ENCODE measurements at places on chromosomes 5 and 9.

DNA sequence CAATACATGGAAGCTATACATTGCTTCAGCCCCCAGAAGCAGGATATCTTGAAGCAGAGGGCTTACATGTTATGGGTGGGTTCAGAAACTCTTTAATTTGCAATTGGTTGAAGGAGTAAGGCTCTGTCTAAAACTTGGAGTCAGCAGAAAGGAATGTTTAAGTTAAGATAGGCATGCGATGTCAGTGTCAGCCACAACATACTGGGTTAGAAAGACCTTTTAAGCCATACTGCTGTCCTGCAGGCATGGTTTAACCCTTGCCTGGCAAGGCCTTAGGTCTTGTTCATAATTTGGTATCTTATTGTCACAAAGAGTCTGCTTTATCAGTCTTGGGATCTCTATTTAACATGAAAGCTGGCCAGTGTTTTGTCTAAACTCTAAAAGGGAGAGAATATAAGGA lies 1619.6 kb upstream of the WWC1 start:
- DNase-seq, result no peak

DNA sequence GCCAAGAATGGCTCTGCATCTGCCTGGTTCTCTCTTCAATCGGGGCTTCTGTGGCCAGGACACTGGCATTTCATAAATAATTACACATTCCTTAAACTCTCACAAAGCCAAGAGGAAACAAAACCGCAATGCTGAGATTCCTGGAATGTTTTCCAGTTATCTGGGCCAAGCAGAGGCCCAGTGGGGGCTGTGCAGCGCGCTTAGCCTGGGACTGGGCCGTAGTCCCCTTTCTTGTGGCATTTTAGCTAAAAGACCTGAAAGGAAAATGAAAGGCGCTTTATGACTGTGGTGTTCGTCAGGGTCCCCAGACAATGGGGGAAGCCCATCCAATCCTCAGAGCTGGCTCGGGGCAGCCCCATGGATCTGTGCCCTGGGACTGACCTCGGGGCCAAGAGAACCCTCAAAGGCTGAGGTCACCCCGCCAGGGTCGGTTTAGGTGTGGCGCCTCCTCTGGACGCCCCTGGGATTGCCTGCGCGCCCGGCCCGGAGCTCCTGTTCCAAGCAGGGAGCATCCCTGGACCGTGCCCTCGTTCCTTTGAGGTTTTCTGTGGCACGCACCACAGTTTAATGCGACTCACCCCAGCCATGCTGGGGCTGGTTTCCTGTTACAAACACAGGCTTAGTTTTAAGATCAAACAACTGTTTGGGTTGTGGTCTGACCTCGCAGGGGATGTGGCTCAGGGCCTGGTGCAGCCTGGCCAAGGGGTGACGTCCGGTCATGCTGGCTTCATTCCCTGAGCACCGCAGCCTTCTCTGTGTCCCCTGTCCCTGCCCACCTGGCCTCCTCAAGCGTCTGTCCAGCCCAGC lies 51.5 kb upstream of the NKD2 start:
- DNase-seq, result no peak

GRCh38 chr9:119412399-119412798 lies 43.2 kb upstream of the BRINP1 start:
- no peak for DNase-seq

- no peak for DNase-seq
Observed at GRCh38 chr5:93415819-93416218, 165.2 kb downstream of the NR2F1-AS1 start.

DNA sequence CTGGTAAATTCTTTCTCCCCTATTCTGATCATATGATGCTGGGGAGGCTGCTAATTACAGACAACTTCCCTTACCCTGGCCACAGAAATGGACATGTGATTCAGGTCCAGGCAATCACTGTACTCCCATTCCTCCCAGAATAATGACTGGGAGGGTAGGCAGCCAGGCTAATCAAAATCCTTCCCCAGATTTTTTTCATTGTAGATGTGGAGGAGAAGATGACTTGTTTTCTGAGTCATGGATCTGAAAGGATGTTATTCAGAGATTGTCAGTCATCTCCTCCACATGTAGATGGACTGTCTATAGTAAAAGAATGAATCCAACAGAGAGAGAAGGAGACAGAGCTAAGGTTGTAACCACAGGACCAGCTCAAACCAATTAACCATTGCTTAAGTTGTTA lies 123.9 kb upstream of the PUM3 start:
- no peak for DNase-seq

DNA sequence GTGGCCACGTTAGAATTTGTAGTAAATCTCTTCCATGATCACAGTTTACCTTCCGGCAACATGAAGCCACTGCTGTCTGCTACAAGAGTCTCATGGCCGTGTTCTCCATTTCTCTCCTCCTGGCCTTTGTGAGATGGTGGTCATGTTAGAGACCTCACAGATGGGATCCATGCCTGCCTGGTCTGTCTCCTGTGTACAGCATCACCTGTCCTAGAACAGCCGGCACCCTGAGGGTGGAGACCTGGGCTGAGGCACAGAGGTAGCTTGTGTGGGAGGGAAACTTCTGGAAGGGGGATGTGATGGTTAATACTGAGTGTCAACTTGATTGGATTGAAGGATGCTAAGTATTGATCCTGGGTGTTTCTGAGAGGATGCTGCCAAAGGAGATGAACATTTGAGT lies 3.1 kb upstream of the FCN2 start:
- DNase-seq, result no peak

DNA sequence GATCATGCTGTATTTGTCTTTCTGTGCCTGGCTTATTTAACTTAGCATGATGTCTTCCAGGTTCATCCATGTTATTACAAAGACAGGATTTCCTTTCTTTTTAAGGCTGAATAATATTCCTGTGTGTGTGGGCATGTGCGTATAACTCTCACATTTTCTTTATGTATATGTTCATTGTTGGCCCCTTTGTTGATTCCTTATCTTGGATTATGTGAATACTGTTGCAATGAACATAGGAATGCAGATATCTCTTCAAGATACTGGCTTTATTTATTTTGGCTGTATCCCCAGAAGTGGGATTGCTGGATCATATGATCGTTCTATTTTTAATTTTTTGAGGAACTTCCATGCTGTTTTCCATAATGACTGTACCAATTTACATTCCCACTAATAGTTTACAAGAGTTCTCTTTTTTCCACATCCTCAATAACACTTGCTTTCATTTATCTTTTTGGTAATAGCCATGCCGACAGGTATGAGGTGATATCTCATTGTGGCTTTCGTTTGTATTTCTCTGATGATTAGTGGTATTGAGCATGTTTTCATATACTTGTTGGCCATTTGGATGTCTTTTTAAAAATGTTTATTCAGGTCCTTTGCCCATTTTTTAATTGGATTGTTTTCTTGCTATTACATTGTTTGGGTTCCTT lies 38.0 kb downstream of the CREBRF start:
- no peak for DNase-seq

- no peak for DNase-seq
Observed at GRCh38 chr9:20224756-20225155, 397.5 kb downstream of the MLLT3 start.

- DNase-seq, result no peak
Observed at GRCh38 chr5:83125560-83125959, 48.2 kb downstream of the XRCC4 start.

- DNase-seq, result peak; percentile 8
Observed at GRCh38 chr9:81637276-81637675, 52.1 kb downstream of the TLE1 start.

DNA sequence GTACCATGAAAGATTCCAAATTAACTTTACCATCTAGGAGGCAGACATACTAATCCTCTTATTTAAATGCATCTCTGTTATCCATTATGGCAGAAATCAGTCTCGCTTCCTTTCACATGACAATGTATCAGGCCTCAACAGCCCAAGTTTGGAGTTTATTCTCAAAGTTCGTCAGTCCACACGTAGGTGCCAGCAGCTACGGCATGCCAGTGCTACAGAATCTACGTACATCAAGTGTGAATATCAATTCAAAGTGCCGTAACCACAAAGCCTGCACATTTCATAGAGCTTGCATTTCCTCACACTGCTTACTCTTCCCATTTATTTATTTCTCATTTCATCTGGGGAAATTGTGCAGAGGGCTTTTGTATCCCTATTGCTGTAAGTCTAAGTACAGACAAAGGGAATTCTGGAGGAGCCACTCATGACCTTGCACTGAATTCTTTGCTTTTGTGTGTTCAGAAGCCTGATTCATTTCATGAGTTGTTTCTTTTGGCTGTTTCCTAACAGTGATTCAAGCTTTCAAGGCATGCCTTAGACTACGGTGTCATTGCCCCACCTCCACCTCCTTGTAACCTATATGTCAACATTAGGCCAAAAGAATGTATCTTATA lies 10.0 kb downstream of the ENC1 start:
- no peak for DNase-seq

DNA sequence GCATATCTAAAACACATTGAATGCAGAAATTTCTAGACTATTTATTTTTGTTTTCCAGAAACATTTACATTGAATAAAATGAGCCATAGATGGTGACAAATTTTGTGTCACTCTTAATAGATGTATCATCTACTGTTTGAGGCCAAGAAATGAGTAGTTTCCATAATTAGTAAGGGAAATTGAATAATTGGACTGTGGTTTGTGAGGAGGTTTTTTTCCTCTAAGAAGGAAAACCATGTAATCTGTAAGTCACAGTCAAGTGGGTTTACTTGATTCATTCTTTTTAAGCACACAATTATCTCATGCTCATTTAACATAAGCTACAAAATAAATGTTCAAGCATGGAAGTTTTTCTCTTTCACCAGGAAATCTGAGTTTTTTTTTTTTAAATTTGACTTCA lies 876.4 kb downstream of the NR2F1-AS1 start:
- DNase-seq, result no peak

- DNase-seq, result no peak
Observed at GRCh38 chr5:78523314-78524193, 125.0 kb downstream of the LHFPL2 start.

DNA sequence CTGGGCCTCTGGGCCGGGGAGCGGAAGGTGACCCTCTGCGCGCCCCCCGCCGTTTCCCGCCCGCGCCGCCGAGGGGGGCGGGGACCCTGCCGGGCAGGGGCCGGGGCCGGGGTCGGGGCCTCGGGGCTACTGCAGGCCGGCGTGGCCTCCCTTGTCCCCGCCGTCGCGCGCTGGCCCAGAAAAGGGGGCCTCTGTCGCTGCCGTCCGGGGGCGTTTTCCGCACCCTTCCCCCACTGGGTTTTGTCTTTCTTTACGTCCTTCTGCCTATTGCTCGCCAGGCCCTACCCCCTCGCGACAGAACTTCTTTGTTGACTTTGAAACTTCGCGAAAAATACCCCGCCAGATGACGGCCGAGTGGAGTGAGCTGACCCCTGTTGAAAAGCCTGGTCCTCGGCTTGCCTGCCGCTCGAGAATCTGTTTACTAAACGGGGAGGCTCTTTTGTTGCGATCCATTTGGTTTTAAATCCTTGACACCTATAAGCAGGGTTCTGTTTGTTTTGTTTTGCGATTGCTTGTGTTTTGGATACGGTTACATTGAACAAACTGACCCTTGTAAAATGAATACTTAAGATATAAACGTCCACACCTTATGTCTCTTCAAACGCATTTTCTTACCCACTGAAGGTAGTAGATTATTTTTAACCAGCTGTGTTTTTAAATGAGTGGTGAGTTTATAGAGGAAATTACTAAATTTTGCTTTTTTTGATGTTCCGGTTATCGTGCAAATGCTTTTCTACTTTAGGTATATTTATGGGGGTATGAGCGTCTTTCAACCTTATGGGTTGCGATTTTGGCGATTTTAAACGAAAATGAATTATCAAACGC lies 765 bp downstream of the MARCHF6 start:
- DNase-seq, result no peak

- DNase-seq, result no peak
Observed at GRCh38 chr5:14413331-14413750, 168.3 kb upstream of the OTULINL start.

- no peak for DNase-seq
Observed at GRCh38 chr5:91212714-91213092, 170.4 kb downstream of the ARRDC3 start.

DNA sequence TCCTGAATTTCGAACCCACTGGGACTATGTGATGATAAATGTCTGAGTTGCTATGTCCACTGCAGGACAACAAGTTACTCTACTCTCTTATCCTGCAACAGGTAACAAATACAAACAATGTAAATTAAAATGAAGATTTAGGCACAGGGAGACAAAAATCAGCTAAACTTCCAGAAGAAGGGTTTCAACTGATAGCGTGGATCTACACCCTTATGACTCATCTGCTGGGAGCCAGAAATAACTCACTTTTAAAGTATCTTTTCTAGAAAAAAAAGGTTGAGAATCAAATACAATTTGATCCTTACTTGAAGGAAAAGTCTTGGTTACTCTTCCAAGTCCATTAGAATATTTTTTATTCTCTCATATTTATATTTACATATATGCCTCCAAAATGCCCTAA lies 21.4 kb downstream of the PJA2 start:
- no peak for DNase-seq

DNA sequence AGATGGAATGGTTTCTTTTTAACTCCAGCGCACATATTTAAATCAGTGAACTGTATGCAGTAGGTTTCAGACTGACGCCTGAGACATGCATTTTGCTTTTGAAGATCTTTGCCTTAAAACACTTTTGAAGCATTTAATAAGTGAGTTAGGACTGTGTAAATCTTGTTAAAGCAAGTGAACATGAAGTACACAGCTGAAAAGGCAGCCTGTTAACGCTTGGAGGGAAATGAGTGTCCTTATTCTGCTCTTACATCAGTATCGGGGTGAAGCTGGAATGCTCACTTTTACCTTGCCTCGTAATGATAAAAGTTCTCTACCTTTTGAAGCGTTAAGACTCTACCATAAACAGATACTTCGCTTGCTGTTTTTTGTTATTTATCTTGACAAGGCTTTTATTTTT lies 552.2 kb downstream of the ZNF608 start:
- DNase-seq, result no peak

GRCh38 chr9:108860764-108861163 lies 1.3 kb upstream of the ACTL7A start:
- no peak for DNase-seq

DNA sequence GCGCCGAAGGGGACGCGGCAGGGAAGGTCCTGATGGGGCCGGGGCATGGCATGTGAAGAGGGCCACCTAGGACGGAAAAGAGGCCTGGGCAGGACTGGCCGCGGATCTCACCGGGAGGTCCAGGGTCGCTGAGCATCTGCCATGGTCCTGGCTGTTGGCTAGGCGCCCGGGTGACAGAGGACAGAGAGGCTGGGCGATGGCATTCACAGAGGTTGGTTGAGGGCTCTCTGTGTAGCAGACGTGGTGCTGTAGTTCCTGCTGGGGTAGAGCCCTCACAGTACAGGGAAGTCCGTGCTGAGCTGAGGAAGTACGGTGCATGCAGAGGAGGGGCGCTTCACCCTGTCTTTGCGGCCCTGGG lies 427 bp downstream of the PCYOX1L start:
- DNase-seq, result peak; percentile 75

GRCh38 chr5:128637031-128637430 lies 99.0 kb upstream of the FBN2 start:
- DNase-seq, result no peak

GRCh38 chr5:141954194-141954593 lies 3.8 kb downstream of the PCDH12 start:
- peak; percentile 22 for DNase-seq
